ENCODE measurements at places on chromosomes 2 and 18.

GRCh38 chr2:58756336-58756735 lies 515.2 kb upstream of the FANCL start:
- DNase-seq = no peak

DNA sequence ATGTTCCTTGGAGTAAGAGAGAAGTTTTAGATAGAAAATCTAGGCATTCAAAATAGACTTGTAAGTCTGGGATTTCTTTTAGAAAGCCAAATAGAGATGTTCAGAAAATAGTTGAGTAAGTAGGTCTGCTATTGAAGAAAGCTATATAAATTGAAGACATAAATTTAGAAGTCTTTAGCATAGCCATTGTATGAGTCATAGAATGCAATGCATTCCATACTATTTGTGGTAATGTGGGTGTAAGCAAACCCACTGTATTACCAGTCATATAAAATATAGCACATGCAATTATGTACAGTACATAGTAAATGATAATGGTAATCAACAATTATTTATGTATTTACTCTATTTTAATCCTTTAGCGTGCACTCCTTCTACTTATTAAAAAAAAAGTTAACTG lies 14.1 kb downstream of the MC4R start:
- DNase-seq = no peak

GRCh38 chr2:109724533-109725460 lies 69.3 kb upstream of the RGPD5 start:
- no peak for DNase-seq

DNA sequence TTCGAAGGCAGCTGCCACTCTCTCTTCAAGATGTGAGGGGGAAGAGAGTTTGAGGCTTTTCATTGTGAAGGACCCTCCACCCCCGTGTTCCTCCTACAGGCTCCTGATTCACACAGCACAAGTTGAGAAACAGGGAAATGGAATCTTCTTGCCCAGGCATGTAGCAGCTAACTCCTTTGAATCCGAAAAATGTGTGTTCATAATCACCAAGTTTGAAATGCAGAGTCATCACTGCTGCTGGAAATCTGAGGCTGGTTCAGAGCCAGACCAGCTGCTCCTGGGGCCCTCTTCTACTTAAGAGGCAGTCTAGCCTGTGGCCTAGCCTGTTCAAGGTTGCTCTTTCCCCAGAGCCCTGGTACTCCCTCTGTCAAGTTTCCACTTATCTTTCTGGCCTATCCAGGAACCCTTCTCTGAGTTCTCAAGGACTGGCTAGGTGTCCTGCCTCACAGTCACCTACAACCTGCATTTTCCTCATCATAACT lies 166.4 kb downstream of the TMEM247 start:
- no peak for DNase-seq

- no peak for DNase-seq
Observed at GRCh38 chr2:162050513-162050961, 23.5 kb downstream of the DPP4 start.

- peak; percentile 72 for DNase-seq
Observed at GRCh38 chr18:59881728-59882656, 17.8 kb upstream of the PMAIP1 start.

DNA sequence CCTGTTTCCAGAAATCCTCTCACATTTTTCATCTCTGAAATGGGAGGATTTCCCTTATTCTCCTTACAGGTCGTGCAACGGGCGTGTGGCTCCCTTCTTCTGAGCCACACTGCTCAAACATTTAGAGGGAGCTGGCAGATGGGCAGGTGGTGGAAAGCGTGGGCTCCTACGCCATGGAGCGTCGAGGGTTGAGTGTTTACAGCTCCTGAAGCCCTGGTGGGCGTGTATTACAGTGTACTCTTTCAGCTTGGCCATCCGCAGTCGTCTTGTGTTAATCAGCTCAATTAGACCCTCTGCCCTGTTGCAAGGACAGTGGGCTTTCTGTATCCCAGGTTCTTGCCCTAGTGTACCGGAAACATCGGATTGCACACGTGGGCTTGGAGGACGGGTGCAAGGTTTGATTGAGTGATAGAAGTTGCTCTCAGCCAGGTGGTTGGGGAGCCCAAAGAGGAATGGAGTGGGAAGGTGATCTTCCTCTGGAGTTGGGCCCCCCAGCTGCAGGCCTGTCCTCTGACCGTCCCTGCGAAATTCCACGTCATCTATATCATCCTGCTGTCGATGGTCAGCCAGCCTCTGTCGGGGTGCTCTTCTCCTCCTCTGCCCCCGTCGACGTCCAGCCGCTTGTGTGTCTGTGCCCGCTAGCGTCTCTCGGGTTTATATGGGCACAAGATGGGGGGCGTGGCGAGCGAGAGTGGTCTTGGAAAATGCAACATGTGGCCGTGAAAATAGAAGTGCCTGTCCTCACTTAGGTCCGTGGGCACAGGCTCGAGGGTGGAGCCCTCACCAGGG lies 120.3 kb upstream of the DSEL start:
- DNase-seq = no peak

DNA sequence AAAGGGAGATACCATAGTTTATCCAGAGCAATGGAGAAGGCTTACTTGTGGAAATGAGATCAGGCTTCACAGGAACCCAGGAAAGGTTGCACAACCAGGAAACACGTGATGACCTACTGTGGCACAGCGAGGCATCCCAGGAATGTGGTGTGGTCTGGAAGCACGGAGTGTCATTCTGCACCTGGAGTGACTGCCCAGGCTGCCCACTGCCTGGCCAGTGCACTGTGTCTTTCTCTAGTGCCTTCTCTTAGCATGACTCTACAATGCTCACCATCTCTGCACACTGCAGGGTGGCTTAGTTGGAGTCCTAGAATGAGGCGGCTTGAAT lies 48.9 kb downstream of the CHST9 start:
- DNase-seq = no peak

DNA sequence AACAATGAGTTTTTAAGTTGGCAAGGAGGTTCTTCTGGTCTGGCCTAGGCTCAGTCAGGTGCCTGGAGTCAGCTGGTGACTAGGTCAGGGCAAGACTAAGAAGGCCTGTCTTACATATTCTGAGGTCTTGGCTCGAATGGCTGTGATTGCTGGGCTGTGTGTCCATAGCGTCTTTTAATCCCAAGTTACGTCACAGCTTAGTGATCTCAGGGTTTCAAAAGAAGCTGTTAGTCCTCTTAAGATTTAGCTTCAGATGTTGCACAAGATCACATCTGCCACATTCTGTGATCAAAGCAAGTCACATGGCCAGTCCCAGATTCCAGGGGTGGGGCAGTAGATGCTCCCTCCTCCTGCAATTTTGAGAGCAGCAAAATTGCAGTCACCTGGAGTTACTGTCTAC lies 61.3 kb downstream of the PKP4 start:
- no peak for DNase-seq

DNA sequence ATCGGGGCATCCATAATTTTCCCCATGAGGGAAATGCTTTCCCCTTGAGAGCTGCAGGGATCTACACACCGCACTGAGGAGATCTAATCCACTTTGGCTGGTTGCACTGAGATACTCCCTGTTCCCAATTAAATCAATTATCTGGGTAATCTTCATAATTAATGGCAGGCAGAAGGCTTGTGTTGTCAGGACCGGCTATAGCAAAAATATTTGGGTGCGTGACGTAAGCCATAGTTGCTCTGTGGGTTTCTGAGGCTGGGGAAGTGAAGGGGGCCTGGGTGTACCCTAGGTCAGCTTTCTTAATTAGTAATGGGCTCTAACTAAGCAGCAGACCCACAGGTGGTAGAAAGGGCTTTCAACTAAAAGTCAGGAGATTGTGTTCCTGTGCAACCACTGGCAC lies 62.8 kb upstream of the UPP2 start:
- no peak for DNase-seq

DNA sequence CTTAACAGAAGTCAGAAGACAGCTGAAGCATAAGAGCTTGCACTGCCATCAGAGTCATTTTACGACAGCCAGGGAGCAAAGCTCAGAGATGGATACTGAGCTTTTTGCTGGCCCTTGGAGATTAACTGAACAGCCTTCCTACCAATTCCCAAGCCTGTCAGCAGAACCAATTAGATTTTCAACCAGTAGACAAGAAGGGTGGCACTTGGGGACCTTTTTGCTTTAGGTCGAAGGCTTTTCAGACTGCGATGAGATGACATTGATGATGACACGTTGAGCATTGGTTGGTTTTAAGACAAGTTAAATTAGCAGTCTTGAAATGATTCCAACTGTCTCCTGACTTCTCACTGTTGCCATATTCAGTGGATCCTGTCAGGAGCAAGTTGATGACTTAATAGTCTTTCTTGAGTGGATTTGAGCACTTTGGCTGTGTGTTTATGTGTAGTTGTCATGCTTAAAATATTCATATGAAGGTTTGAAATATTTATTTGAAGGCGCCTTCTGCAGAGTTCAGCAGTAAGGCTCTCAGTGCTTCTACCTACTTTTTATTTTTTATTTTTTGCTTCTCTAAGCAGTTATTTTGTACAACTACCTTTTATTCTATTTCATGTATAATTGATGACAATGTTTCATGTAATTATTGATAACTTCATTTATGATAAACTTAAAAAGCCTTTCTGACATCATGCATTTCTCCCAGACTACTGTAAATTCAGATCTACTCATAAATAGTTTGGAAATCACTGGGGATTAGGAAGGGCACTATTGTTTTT lies 256.7 kb downstream of the CAMKMT start:
- DNase-seq = no peak

DNA sequence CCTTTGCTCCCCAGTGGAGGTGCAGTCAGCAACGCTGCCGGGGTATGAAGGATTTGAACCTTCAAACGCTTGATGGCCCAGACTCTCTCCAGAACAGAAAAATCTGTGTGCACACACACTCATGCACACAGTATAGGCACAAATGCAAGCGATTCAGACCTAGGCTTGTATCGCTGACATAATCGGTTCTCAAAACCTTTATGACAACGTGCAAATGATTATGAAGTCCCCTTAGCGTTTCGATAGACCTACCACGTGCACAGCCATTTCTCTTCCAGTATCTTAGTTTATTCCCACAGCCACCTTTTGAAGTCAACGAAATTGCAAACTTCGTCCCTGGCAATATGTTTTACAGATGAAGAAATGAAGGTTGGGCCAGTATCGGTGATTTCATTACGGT lies 138.9 kb upstream of the MYCN start:
- DNase-seq = no peak

GRCh38 chr2:129754831-129755230 lies 224.6 kb upstream of the RAB6C start:
- DNase-seq = no peak

- DNase-seq = no peak
Observed at GRCh38 chr2:235564884-235565530, 71.2 kb downstream of the AGAP1 start.

- no peak for DNase-seq
Observed at GRCh38 chr2:64260817-64261216, 116.6 kb upstream of the PELI1 start.
